ENCODE measurements at places on chromosomes 7 and 10. TPM values are rescaled to one million over a fixed set of nuclear protein-coding genes. Genes with fewer than 3 reads are reported as not detected.

PRPS1L1 gene
- not detected for total RNA-seq

SFRP4 gene
- 5.2 TPM for total RNA-seq

CPA2 gene
- total RNA-seq = not detected

FAM13C gene
- total RNA-seq = 2.6 TPM

NEUROD6 gene
- not detected for total RNA-seq

ANKRD1 gene
- 178 TPM for total RNA-seq

ZCCHC24 gene
- 42.8 TPM for total RNA-seq

CNTNAP2 gene
- total RNA-seq = under 0.01 TPM

VSTM2A gene
- not detected for total RNA-seq

IDI2 gene
- not detected for total RNA-seq

RBP4 gene
- 2.1 TPM for total RNA-seq

HMX3 gene
- total RNA-seq = not detected

LLCFC1 gene
- total RNA-seq = not detected

MCM10 gene
- 2.6 TPM for total RNA-seq

CCDC172 gene
- total RNA-seq = not detected

C10orf53 gene
- total RNA-seq = not detected

GRID2IP gene
- total RNA-seq = not detected

ADIRF gene
- 13.5 TPM for total RNA-seq

CLCN1 gene
- total RNA-seq = not detected

TMEM213 gene
- total RNA-seq = not detected

OR2A1 gene
- not detected for total RNA-seq

WDFY4 gene
- not detected for total RNA-seq

GPAM gene
- total RNA-seq = 3.6 TPM

TMEM176B gene
- not detected for total RNA-seq

ABCB4 gene
- total RNA-seq = not detected

TAS2R41 gene
- total RNA-seq = not detected

Measured in cardiac atrium fibroblast (primary cell).